HuH-7 (cell line): ENCODE measurements at places on chromosomes 6 and 20.

DNA sequence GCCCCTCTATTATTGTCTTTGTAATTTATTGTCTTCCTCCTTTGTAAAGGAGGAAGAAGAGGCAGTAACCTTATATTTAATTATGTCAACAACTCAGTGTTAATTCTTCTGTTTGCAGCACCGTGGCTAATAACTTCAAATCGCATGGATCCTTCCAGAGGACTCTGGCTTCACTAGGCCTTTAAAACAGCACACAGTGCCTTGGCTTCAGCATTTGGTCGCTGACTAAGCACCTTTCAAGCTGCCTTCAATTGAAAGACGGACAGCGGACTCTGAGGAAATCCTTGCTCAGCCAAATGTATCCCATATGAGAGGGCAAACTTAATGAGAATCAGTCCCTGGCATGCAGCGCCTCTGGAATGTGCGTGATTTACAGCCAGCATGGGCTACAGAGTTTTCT is 64.2 kb downstream of the SGK1 start:
- no peak for DNase-seq

GRCh38 chr6:33443025-33443424 is 11.4 kb upstream of the ZBTB9 start:
- DNase-seq, result no peak

- DNase-seq, result no peak
Measured at GRCh38 chr6:166278579-166279392, 29.4 kb downstream of the PRR18 start.

GRCh38 chr6:14283600-14284235 is 166.1 kb downstream of the CD83 start:
- peak; percentile 25 for DNase-seq

- DNase-seq, result no peak
Measured at GRCh38 chr6:126444659-126445273, 104.9 kb downstream of the CENPW start.

DNA sequence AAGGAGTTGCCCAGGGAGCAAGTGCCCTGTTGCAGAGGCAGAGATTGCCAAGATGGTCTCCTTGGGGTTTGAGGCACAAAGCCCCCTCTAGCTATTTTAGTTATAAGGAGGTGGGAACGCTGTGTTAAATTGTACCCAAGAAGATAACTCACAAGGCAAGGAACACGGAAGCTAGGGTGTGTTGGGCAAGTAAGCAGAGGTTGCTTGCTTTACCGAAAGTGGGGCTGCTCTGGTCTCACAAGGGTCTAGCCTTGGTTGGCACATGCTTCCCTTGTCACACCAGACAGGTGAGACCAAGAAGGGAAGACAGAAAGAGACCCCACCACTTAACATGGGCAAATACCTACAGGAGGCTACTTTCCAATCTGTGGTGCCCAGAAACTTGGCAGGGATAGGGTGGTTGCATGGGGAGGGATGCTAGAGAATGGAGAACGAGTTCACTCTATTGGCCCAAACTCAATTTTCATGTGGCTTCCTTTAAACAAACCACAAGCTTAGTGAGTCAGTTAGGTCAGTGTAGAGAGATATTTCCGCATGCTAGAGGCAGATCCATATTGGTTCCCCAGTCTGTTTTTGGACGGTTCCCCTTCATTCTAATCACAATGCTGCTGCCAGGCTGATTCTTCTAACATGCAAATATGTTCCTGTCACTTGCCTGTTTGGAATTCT is 42.4 kb downstream of the PLAGL1 start:
- DNase-seq, result no peak

DNA sequence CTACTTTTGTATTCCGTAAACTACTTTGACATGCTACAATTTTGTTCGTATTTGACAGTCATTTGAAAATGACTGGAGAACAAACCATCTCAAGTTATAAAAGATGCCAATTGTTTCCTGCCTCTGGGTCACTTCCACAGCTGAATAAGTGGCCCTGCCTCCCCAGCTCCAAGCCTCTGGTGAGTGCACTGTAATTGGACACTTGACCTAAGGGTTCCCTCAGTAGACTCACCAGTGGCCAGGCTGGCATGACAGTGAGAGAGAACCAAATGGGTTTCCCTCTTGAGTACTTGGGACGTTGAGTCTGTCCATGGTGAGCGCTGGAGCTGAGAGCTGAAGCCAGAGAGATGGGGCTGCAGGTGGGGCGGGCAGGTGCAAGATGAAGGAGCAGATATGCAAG is 57.1 kb downstream of the SLC35D3 start:
- no peak for DNase-seq

DNA sequence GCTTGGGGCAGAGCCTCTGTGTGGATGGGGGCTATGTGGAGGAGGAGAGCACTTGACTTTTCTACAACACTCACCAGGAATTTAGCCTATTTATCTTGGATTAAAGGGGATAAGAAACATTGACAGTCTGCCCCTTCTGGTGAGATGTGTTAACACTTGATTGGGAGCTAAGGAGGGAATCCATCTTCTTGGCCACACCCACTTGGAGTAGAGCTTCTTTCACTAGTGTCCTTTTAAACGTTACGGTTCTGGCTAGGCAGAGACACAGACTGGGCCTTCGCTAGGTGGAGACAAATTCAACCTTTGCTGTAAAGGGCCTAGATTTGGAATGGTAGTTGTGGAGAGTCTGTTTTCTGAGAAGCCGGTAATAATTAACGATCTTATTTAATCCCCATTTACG is 15.5 kb upstream of the TPBG start:
- no peak for DNase-seq

DNA sequence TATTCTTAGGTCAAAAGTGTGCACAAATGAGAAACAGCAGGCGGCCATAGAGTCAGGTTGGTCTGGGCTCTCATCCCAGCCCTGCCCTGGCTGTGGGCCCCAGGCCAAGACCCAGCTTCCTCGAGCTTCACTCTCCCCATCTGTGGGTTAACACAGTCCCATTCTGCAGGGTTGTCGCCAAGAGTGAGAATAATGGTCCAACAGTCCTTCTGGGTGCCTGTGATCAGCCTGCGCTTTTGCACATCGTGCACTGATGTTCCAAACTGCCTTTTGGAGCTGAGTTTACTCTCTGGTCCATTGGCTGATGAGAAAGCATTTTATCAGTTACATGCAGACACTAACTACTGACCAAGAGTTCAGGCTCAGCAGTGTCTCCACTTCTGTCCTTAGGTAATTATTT is 82.6 kb downstream of the INSM1 start:
- no peak for DNase-seq

GRCh38 chr6:43489277-43490072 is 12.1 kb downstream of the TJAP1 start:
- DNase-seq, result no peak

DNA sequence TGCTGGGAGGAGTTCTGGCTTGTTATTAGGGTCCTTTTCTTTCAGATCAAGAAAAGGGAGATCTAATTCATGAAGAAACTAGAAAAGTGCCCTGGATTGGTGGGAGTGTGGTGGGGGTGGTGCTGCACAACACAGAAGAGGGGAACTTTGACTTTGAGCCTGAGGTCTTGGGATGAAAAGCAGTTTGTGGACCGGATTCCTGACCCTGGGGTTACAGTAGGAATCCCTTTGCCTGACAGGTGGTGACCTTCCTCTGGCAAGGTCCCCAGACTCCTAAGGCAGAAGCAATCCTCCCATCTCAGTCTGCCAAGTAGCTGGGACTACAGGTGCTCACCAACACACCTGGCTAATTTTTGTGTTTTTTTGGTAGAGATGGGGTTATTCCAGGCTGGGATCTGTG is 45.3 kb upstream of the IER3 start:
- no peak for DNase-seq

- DNase-seq, result no peak
Measured at GRCh38 chr6:91105532-91105931, 518.7 kb upstream of the MAP3K7 start.

DNA sequence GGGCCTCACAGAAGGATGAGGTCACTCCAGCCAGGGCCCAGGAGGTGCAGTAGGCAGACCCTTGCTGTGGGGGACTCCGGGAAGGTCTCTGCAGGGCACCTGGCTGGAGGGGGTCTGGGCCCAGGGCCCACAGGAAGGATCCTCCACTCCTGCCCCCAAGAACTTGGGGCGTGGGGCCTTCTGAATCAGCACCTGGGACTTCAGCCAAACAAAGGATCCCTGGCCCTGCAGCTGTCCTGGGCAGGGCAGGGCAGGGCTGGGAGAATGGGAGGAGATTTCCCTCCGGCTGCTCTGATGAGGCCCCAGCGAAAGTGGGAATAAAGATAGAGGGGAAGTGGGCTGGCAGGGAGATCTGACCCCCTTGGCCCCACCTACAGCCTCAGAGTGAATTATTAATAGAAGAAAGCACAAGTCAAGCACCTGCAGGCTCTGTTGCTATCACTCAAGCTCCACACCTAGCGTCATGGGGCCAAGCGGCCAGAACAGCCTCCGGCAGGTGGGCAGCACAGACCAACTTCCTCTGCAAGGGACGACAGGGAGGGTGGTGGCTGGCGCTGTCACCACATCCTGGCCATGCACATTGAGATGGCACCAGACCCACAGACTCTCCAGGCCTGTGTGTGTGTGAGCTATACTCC is 61.6 kb upstream of the MRPS10 start:
- no peak for DNase-seq

- DNase-seq, result no peak
Measured at GRCh38 chr6:26172608-26172968, 85.4 kb downstream of the HFE start.

DNA sequence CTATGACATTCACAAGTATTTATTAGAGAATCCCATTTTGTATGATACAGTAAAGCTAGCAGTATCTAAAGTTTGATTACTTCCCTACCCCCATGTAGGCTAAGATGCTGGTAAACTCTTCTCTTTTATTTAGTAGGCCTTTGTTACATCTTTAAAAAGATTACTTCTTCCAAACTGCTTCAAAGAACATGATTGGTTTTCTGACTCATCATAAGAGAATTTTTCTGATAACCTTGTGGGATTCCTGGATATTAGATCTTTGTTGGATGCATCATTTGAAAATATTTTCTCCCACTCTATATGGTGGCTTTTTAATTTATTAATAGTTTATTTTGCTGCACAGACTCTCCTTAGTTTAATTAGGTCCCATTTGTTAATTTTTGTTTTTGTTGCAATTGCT is 898.3 kb upstream of the ADGRB3 start:
- no peak for DNase-seq

DNA sequence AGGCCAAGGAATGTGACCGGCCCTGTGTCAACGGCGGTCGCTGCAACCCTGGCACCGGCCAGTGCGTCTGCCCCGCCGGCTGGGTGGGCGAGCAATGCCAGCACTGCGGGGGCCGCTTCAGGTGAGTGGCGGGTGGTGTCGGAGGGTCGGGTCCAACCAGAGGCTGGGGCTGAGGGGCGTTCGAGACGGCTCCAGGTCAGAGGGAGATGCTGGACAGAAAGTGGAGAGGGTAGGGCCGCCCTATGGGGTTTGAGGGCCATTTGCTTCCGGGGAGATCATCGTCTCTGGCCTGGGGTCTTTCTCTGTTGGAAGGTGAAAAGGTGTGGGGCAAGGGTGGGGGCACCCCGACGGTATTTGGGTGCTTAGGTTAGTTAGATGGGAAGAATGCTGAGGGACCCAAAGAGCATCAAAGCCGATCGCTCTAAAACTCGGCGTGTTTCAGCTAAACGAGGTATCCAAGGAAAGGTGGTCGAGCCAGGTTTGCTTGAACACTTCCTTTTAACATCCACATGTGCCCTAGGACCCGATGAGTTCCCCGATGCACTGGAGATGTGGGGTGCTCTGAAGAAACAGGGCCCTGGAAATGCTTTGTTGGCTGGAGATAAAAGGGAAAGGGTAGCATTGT is 691 bp downstream of the ATRN start:
- no peak for DNase-seq

DNA sequence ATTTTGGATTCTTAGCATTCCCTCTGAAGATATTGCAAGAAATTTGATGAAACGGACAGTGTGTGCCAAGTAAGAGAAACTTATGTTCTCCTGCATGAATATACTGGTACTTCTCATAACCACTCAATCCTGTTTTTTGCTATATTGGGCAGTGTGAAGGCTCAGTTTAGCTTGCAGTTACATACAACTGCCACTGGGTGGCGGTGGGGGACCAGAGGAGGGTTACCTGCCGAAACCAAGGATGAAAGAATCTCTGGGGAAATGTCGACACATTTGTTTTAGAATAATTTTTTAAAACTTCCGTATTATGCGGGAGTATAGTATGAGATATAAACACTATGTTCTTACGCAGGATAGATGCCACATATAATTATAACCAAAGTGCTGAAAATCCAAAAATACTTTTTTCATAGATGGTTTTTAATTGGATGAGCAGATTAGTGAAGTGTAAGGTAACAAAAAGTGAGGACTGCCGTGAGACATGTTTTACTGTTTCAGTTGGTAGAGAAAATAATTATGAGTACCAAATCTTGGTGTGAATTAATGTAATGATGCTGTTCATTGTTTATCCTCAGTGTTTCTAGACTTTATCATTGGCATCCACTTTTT is 9.7 kb downstream of the TRMT11 start:
- peak; percentile 53 for DNase-seq

DNA sequence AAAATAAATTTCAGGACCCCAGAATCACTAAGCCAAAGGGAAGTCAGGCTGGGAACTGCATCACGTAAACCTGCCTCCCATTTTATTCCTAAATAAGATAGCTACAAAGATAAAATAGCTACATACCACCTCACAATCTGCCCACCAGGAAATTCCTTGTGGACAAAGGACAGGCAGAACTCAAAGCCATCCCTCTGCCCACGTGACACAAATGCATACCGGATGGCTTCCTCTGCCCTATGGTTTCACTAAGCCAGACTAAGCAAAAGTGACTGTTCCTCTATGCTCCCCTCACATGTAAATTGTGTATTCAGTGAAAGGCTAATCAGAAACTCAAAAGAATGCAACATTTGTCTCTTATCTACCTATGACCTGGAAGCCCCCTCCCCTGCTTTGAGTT is 15.0 kb downstream of the MBOAT1 start:
- no peak for DNase-seq

- DNase-seq, result no peak
Measured at GRCh38 chr6:21668795-21669194, 75.2 kb downstream of the SOX4 start.

DNA sequence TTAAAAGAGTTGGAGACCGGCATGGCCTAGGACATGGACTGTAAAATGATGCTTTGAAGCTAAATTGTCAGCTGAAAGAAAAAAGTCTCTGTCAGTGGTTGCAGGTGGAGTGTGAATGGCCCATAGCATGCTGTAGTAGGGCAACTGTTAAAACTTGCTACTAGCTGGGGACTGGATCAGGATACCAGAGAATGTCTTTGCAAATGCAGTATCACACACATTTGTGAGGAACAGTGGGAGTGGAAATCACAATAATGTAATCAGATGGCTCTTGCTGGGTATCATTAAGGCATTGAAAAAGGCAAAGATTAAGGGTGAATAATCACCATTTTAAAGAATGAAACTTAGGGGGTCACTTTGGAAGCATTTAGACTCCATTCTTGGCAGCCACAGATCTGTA is 737.9 kb downstream of the EYS start:
- no peak for DNase-seq
